ENCODE measurements at places on chromosomes 1 and 21. TPM values are rescaled to one million over a fixed set of nuclear protein-coding genes. Genes with fewer than 3 reads are reported as not detected.

The TMEM59 gene
- 128 TPM for total RNA-seq

DNA sequence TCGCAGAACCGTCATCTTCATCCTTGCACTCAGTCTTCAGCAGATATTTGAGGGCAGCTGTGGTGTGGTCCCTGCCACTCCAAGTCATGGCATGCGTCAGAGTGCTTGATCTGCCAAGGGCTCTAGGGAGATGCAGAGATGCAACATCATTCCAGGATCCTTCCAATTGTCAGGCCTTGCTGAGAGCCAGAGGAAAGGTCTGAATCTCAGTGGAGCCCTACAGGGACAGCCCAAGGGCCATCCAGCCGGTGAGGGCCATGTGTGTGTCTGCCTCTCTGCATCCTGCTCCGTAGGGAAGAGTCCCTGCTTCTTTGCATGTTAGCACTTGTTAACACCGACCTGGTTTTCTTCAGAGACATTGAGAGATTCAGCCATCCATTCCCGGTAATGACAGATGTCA, 17.6 kb downstream of the MAPKAPK2 start:
- H3K27me3 ChIP-seq = no peaks in the 10 kb centered on the region
- DNase-seq = no peak
- peaks cover 9% of the 10 kb centered on the region for H3K36me3 ChIP-seq
- H3K27ac ChIP-seq = no peak overlapping the region
- H3K4me1 ChIP-seq = peaks cover 79% of the 10 kb centered on the region

- no peaks in the 10 kb centered on the region for H3K4me1 ChIP-seq
- peaks cover 57% of the 10 kb centered on the region for H3K36me3 ChIP-seq
- no peak overlapping the region for H3K4me3 ChIP-seq
- H3K27me3 ChIP-seq = no peaks in the 10 kb centered on the region
- H3K27ac ChIP-seq = no peak overlapping the region
Measured at GRCh38 chr1:234427950-234428646, 50.9 kb downstream of the TARBP1 start.

GRCh38 chr1:39115271-39116110, 89.0 kb upstream of the MACF1 start:
- DNase-seq = no peak
- H3K36me3 ChIP-seq = no peaks in the 10 kb centered on the region
- no peaks in the 10 kb centered on the region for H3K27me3 ChIP-seq

- no peaks in the 10 kb centered on the region for H3K27me3 ChIP-seq
- no peaks in the 10 kb centered on the region for H3K4me1 ChIP-seq
- no peak overlapping the region for H3K4me3 ChIP-seq
- H3K36me3 ChIP-seq = peaks cover 27% of the 10 kb centered on the region
- no peak overlapping the region for H3K27ac ChIP-seq
Measured at GRCh38 chr1:145784409-145784808, 39.5 kb downstream of the RNF115 start.

The SEMA4A gene
- total RNA-seq = 9.4 TPM

GRCh38 chr21:34357889-34358288, 5.9 kb upstream of the KCNE2 start:
- peaks cover 6% of the 10 kb centered on the region for H3K4me1 ChIP-seq
- no peaks in the 10 kb centered on the region for H3K36me3 ChIP-seq
- H3K27ac ChIP-seq = no peak overlapping the region
- H3K4me3 ChIP-seq = no peak overlapping the region

DNA sequence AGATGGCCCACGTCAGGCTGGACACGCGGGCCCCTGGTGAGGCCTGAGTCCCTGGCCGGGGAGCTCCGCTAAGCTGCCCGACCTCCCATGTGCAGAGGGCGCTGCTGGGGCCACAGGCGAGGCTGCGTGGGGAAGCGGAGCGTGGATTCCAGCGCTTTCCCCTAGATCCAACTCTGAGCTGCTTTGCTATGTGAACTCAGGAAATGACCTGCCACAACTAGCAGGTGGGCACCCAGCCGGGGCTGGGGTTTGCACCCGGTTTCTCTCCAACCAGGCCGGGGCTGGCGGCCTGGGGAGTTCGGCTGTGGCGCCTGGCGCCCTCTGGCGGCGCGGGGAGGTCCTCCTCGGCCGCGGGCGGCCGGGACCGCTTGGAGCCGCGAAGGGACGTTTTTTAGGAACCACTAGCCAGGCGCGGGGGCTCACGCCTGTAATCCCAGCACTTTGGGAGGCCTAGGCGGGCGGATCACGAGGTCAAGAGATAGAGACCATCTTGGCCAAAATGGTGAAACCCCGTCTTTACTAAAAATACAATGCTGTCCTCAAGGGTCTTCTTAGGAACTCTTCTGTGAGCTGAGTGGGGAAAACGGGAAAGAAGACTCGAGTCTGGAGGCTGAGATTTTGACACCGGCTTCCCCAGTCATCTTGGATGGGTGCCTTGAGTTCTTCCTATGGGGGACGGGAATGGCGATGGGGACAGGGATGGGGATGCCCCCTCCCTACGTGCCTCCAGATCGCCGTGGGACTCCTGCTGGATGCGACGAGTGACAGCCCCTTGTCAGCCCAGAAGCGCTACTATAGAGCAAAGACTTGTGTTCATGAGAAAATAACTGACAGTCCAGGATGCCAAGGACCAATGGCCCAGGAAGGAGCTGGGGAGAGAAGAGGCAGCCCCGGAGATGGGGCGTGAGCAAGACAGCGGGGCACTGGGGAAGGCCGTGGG, 12.6 kb downstream of the PYCR2 start:
- H3K4me1 ChIP-seq = peaks cover 28% of the 10 kb centered on the region
- H3K27ac ChIP-seq = no peak overlapping the region
- peak; percentile 66 for DNase-seq
- no peaks in the 10 kb centered on the region for H3K27me3 ChIP-seq
- H3K36me3 ChIP-seq = peaks cover 5% of the 10 kb centered on the region
- H3K4me3 ChIP-seq = no peak overlapping the region

DNA sequence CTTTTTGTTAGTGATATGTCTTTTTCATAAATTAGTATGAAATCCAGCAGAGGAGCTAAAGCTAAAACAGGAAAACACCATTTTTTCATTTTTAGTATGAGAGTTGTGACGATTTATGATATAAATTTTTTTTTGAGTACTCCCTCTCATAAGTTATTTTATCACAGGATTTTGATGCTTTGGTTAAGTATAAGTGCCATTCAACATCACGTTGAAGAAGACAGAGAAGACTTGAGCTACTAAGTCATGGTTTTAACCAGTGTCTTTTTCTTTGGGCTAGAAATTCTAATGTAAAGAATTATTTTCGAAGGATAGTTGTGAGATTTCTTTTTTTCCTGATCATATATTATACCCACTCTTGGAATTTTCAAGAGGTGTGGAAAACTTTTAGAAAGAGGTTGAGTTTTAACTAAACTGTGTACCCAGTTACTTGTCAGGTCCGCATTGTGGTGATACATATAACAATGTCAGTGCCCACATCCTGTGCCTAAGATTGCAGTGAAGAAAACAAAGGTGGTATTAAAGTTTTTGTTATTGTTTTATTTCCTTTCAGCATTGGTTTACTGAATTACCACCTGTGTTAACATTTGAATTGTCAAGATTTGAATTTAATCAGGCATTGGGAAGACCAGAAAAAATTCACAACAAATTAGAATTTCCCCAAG, 93.8 kb downstream of the USP25 start:
- H3K4me1 ChIP-seq = peaks cover 7% of the 10 kb centered on the region
- no peaks in the 10 kb centered on the region for H3K27me3 ChIP-seq
- peak overlapping the region; percentile 16 for H3K27ac ChIP-seq
- H3K4me3 ChIP-seq = no peak overlapping the region
- H3K36me3 ChIP-seq = peaks cover 10% of the 10 kb centered on the region

The FOXO6 gene
- 1.2 TPM for total RNA-seq

The CNIH3 gene
- 2.5 TPM for total RNA-seq

The OR10X1 gene
- not detected for total RNA-seq

GRCh38 chr1:204204944-204205343, 8.7 kb upstream of the KISS1 start:
- peaks cover 9% of the 10 kb centered on the region for H3K27me3 ChIP-seq
- no peaks in the 10 kb centered on the region for H3K36me3 ChIP-seq
- no peak for DNase-seq
- H3K4me3 ChIP-seq = no peak overlapping the region
- no peak overlapping the region for H3K27ac ChIP-seq

The RGSL1 gene
- total RNA-seq = not detected

The TUT4 gene
- 147 TPM for total RNA-seq

GRCh38 chr1:915295-916172, 8.2 kb upstream of the SAMD11 start:
- peaks cover 4% of the 10 kb centered on the region for H3K4me1 ChIP-seq

DNA sequence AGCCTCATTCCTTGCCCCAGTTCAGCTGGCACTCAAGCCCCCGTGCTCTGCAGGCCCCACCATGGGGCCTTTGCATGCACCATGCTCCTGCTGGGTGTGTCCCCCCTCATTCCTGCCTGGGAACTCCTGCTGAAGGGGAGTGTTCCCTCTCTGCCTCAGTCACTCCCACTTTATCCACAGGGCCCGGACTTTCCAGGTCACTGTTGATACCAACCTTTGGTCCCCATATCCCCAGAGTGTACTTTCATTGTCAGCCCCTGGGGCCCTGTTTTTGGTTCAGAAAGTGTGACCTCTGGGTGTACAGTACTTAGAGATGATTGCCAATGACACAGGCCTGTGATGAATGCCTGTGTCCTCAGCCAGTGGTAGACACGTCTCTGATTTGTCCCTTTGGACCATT, 2.9 kb downstream of the TTC22 start:
- peaks cover 38% of the 10 kb centered on the region for H3K4me1 ChIP-seq
- H3K27ac ChIP-seq = no peak overlapping the region
- DNase-seq = no peak
- H3K36me3 ChIP-seq = peaks cover 25% of the 10 kb centered on the region
- no peaks in the 10 kb centered on the region for H3K27me3 ChIP-seq

DNA sequence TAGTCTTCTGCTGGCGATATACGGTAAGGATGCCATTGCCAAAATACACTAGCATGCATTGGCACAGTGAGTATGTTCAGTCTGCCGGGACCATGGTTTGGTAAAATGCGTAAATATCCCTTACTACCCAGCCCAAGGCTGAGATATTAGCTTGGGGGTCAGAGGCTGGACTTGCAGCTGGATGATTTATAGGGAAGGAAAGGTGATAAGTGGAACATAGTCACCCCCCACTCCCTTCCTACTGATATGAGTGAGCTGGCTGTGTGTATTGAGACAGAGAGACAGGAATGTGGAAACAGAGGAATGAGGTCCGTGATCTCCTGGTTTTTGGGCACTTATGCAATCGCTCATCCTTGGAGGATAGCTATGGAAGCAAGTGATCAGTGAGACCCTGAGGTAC, 642.8 kb downstream of the KCNT2 start:
- DNase-seq = no peak
- no peaks in the 10 kb centered on the region for H3K36me3 ChIP-seq
- no peak overlapping the region for H3K27ac ChIP-seq

DNA sequence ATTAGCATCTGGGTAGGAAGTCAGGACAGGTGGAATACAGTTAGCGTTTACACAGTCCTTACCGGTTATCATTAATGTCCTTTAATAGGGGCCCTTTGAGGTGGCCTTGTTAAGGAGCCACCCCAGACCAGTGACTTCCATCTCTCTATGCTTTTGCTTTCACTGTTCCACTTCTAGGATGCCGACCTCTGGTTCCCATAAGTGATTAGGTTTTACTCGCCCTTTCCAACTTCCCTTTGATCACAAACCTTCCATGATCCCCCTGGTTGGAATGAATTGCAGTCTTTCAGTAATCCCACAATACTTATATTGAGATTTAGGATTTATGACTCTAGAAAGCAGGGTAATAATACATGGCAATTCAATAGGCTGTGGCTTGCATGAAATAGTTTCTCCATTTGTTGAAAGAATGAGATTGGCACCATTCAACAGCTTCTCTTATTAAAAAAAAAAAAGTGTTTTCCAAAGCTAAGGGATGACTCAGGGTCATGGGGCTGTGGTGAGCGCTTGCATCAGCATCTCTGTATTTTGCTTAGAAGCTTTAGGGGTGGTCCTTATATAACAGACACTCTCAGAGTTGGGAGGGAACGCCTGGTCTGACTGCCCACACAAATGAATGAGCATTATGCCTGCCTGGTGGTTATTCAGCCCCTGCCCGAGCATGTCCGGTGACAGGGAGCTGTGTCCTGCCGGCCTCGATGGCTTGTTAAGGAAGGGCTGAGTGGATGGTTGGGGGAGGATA, 110.5 kb downstream of the CNIH3 start:
- H3K27ac ChIP-seq = no peak overlapping the region
- no peaks in the 10 kb centered on the region for H3K4me1 ChIP-seq
- DNase-seq = peak; percentile 5
- H3K27me3 ChIP-seq = peaks cover under 1% of the 10 kb centered on the region

The PROK1 gene
- not detected for total RNA-seq

DNA sequence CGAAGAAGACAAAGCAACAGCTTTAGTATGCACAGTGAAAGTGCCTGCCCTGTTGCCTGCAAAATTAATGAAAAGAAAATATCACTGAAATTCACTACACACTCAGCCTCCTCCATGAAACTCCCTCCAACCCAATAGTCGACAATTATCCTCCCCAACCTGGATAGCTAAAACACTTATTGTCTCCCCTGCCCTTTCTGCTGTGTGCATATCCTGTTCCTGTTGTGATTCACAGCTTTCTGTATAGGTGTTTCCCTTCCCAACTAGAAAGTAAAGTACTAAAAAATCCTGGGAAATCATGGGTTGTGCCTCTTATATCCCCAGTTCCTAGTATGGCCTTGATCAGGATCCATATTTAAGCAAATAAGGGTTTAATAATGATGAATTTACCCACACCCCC, 412.1 kb downstream of the LTN1 start:
- no peak for DNase-seq
- no peak overlapping the region for H3K4me3 ChIP-seq
- no peak overlapping the region for H3K27ac ChIP-seq
- H3K4me1 ChIP-seq = no peaks in the 10 kb centered on the region
- no peaks in the 10 kb centered on the region for H3K27me3 ChIP-seq
- no peaks in the 10 kb centered on the region for H3K36me3 ChIP-seq

DNA sequence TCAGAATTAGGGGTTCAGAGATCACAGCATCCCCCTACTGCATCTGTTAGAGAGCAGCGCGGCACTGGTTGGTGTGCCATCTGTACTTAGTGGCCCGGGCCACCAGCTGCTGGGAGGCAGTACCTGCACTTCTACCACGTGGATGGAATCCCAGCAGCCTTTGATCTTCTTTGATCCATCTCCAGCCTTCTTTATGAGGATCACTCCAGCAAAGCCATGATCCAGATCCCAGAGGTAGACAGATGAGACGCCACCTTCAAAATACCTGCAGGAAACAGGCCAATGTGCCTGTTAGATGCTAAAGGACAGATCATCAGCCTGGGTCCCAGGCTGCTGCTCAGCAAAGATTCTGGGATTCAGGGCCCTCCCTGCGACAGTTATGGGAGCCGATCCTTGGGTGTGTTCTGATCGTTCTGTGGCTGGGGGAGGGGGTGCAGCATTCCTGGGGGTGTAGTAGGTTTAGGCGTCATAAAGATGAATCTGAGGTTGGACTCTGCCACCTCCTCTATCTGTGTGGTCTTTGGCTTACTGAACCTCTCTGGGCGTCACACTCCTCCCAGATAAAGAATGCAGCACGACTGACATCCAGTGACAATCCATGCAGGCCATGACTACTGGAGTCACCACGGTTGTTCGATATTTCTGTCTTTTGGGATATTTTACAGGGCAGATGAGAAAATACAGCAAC, 45.3 kb downstream of the SLC66A1 start:
- peaks cover 29% of the 10 kb centered on the region for H3K4me1 ChIP-seq
- H3K27ac ChIP-seq = no peak overlapping the region
- H3K27me3 ChIP-seq = no peaks in the 10 kb centered on the region
- no peak overlapping the region for H3K4me3 ChIP-seq
- DNase-seq = no peak

Data from CD4-positive, alpha-beta T cell (primary cell).